HCT116 (cell line): ENCODE measurements at places on chromosomes 1 and 21. TPM values are rescaled to one million over a fixed set of nuclear protein-coding genes. Genes with fewer than 3 reads are reported as not detected.

- no peaks in the 10 kb centered on the region for H3K4me1 ChIP-seq
- no peaks in the 10 kb centered on the region for H3K36me3 ChIP-seq
Observed at GRCh38 chr1:171637928-171638576, 14.4 kb downstream of the MYOC start.

Gene DNAJC8
- total RNA-seq, result 102 TPM

- H3K27me3 ChIP-seq, result no peaks in the 10 kb centered on the region
- H3K36me3 ChIP-seq, result no peaks in the 10 kb centered on the region
- no peak overlapping the region for H3K4me3 ChIP-seq
- H3K4me1 ChIP-seq, result no peaks in the 10 kb centered on the region
Observed at GRCh38 chr1:180366371-180367068, 135.9 kb downstream of the ACBD6 start.

GRCh38 chr1:67135354-67135753, 584 bp upstream of the C1orf141 start:
- H3K4me1 ChIP-seq, result no peaks in the 10 kb centered on the region
- H3K27ac ChIP-seq, result no peak overlapping the region
- no peaks in the 10 kb centered on the region for H3K27me3 ChIP-seq
- H3K36me3 ChIP-seq, result no peaks in the 10 kb centered on the region
- no peak overlapping the region for H3K4me3 ChIP-seq
- DNase-seq, result no peak

DNA sequence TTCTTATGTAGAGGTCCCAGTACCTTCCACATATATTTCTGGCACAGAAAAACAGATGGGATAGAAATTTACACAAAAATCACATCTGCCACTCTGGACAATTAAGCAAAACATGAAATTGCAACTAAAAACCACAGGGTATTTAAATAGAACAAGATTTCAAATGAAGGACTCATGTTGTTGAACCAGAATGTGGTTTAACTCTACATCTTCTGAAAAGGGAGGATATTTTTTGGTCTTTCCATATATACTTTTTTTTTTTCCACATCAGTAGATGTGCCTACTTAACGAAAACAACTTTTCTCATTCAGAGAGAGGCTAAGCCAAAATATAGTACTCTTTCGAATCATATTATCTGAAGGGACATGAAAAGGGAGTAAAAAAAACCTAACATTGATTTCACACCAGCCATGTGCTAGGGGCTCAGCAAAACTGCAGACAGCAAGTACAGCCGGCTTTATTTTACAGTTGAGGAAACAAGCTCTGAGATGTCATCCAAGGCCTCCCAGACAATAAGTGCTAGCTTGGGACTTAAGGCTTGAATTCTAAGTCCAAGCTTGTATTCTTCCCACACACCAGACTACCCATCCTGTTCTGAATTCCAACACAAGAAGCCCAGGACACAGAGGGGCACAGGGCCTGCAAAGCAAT, 208.9 kb downstream of the PBX1 start:
- H3K27ac ChIP-seq, result peak overlapping the region; percentile 55; the same call in 1 of the 2 replicates
- H3K4me1 ChIP-seq, result peaks cover 41% of the 10 kb centered on the region
- no peaks in the 10 kb centered on the region for H3K27me3 ChIP-seq

Gene FCGR1A
- total RNA-seq, result not detected
